ENCODE measurements at places on chromosomes 6 and 20.

DNA sequence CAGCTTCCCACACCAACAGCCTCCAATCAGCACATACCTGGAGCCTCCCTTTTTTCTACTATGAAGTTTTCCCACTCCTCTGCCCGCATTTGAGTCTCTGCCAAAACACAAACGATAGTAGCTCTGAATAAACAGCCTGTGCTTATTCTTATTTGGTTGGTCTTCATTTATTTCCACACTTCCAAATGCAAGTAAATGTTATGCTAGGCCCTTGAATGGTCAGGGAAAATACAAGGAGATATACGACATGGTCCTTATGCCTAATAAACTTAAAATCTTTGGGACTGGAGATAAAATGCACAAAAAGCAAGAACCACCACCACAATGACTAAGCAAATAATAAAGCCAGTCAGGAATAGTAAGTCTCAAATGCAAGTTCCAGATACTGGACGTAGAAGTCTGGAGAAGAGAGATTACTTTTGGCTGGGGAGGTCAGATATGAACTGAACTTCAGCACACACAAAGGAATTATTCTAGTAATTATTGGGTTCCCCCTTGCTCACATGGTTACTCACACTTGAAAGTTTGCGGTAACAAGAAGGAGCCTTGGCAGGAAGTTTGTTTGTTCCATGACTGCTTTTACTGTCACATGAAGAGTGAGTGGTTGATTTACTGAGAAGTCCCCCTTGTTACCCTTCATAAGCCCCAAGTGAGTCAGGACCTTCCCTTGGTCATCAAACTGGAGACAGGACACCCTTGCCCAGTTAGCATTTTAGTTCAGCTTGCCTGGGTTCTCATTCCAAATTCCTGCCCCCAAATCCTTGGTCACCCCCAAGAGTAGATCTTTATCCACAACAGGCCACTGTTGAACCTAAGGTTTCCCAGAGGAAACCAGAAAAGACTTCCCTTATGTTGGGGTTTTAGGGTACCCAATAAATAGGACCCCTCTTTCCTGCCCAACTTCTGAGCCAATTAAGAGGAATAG lies 511.2 kb upstream of the JARID2 start:
- peak; percentile 51 for DNase-seq

DNA sequence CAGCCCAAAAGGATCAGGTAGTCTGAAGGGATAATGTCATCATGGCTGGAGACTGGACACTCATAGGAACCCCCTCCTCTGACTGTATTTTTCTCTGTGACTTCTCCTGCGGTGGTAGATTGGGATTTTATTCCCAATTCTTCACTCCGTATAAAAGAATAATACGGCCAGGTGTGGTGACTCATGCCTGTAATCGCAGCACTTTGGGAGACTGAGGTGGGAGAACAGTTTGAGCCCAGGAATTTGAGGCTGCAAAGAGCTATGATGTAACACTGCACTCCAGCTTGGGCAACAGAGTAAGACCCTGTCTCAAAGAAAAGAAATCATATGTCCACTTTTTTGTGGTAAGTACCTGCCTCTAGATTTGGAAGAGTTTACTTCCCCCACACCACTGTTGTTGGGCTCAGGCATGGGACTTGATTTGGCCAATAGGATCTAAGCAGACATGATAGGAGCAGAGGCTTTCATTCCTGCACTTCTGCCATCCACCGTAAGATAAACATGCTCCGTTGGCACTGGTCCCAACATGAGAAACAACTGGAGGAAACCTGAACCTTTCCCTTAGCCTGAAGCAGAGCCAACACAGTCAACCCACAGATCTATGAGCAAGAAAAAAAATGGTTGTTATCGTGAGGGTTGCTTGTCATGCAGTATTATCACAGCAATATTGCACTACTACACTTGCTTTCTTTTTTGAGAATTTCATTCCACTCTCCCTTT lies 82.0 kb downstream of the JPH2 start:
- DNase-seq, result peak; percentile 49

GRCh38 chr6:75579951-75580350 lies 21.7 kb upstream of the SENP6 start:
- no peak for DNase-seq

GRCh38 chr6:7406743-7407142 lies 17.1 kb downstream of the RIOK1 start:
- no peak for DNase-seq

DNA sequence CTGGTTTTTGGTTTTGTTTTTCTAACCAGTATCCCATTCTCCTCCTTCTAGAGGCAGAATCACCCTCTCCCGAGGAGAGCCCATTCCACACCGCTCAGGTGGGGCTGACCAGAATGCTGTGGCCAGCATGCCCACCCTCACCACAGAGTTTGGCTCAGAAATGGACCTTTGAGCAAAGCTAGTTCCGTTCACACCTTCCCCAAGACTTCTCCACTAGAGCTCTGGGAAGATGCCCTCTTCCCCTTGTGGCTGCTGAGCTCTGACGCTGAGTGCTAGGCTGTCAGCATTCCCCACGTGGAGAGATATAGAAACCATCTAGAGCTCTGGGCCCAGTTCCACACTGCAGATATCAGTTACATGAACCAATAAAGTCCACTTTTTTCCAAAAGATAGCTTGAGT lies 7.9 kb downstream of the GPLD1 start:
- no peak for DNase-seq

DNA sequence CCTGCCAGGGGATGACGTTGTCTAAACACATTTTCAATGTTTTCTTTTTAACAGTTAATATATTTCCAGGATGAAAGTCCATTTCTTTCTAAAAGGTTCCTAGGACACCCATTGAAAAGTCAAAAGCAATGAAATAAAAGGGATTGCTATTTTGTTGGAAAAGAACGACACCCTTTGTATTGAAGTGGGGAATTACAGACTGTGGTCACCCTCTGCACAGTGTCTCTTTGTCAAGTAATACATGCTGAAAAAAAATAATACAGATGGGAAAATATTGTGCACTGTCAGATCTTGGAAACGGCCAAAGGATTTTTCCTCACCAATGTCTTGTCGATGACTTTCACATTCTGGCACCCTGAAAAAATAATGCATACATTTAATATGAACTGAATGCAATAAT lies 56.9 kb downstream of the HAO1 start:
- DNase-seq, result no peak

DNA sequence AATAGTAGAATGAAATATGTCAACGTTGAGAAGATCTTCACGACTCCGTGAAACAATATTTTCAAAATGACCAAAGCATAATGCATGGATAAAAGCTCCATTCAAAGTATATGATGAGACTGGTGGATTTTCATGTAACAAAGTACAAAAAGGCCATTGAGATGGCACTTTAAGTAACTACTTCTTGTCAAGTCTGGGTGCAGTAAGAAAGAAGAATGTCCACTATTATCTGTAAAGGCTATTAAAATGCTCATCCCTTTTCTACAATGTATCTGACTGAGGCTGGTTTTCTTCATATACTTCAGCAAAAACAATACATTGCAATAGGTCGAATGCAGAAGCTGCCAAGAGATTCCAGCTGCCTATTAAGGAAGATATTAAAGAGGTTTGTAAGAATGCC lies 457.4 kb downstream of the PKHD1 start:
- DNase-seq, result no peak

DNA sequence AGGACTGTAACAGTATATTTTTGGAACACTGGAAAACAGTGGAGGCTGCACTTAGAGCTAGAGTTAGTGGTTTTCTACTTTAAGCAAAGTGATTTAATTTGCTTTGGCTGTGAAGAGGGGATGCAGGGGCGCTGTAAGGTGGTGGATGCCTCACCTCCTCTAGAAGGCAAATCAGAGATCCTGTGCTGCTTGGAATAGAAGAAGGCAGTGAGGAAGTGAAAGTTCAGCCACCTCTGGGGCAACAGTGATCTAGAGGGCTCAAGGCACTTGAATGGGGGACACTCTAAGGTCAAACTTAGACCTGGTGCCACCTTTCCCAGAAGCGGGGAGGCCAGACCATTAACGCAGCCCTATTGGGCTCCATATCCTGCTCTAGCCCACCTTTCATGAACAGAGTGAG lies 19.0 kb upstream of the SNRPB2 start:
- no peak for DNase-seq

DNA sequence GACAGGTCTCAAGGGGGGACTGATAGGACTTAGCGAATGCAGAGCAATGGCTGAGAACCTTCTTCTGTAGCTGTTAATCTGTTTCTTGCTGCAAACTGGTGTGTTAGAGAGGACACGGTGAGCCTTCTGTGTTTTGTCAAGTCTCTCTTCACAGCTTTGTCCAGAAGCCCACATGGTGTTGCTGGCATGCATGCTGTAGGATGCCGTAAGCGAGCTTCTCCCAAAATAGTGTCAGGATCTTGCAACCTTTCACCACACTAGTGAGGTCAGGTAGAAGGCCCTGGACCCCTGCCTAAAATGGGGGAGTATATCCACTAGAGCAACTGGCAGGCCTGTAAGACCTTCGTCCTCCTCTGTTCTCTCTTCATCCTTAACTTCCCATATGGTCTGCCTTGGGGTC lies 51.9 kb upstream of the GLP1R start:
- no peak for DNase-seq

DNA sequence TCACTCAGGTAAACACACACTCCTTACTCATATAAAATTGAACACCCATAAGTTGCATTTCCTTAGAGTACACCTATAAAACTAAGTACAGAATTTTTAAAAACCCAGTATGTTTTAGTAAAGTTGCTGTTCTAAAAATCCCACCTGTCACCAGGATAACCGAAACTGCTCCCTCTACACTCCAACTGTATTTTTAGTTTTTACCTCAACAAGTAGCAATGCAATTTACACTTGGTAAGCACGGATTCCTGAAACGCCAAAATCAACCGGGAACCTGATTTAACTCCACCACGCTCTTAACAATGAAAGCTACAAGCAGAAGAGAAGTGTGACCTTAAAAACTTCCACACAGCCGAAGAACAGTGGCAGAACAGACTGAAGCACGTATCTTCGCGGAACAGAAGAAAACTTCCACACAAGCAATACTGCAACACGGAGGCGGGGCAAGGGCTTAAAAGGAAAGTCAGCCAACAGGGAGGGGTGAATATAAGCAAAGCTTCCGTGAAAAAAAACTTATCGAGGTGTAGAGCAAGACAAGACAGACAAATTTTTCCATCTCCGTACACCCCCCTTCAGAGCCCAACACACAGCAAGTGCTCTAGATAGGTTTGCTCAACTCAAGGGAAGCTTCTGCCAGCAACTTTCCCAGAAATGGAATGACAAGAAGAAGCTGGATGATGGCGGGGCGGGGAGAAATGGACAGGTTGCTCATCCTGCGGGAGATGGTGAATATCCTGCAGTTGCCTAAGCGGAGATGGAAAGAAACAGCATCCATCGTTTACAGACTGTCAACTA lies 1.4 kb downstream of the STAU1 start:
- peak; percentile 8 for DNase-seq

GRCh38 chr20:17803765-17804164 lies 104.0 kb downstream of the BANF2 start:
- no peak for DNase-seq

- DNase-seq, result no peak
Observed at GRCh38 chr6:133244519-133244918, 3.4 kb downstream of the EYA4 start.

- no peak for DNase-seq
Observed at GRCh38 chr6:84582997-84583396, 181.4 kb downstream of the TBX18 start.

DNA sequence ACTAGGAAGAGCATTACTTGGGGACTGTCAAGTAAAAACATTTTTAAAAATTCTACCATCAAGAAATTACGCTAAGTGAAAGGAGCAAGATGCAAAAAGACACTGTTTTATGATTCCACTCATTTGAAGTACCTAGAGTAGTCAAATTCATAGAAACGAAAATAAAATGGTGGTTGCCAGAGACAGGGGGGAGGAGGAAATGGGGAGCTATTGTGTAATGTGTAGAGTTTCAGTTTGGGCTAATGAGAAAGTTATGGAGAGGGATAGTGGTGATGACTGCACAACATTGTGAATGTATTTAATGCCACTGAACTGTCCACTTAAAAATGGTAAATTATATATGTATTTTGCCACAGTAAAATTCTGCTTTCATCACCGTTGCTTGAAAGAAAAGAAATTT lies 83.8 kb downstream of the UST start:
- DNase-seq, result no peak

DNA sequence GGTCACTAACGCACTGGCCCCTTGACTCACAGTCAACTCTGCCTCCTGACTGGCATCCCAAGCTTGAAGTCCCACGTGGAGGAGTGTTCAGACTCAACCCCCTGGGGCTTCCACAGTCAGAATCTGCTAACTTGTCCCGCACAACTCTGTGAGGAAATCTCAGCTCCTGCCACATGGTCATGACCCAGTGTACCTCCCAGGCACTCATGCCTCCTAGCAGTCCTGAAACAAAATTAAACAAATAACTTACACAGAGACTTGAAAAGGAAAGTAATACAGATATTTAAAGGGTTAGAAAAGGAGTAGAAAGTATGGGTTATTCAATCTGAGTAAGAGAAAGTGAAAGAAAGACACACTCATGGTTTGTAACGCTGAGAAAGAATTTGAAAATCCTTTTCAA lies 134.9 kb downstream of the GMDS start:
- no peak for DNase-seq

DNA sequence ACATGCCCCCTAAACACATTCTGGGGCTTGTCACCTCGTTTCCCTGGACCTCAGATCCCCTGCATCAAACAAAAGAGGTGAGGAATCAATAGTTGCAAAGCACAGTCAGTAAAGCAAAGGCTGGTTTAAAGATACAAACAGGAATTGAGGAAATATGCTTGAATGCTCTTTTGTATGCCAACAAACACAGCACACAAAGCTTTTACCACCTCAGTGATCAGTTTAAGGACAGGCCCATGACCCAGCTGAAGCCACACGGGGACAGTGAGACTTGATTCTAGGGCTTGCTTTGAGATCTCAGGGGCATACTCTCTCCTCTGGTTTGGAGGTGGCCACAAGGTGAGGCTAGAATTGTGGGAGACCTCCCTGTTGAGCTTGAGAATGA lies 182.9 kb upstream of the CST7 start:
- no peak for DNase-seq

DNA sequence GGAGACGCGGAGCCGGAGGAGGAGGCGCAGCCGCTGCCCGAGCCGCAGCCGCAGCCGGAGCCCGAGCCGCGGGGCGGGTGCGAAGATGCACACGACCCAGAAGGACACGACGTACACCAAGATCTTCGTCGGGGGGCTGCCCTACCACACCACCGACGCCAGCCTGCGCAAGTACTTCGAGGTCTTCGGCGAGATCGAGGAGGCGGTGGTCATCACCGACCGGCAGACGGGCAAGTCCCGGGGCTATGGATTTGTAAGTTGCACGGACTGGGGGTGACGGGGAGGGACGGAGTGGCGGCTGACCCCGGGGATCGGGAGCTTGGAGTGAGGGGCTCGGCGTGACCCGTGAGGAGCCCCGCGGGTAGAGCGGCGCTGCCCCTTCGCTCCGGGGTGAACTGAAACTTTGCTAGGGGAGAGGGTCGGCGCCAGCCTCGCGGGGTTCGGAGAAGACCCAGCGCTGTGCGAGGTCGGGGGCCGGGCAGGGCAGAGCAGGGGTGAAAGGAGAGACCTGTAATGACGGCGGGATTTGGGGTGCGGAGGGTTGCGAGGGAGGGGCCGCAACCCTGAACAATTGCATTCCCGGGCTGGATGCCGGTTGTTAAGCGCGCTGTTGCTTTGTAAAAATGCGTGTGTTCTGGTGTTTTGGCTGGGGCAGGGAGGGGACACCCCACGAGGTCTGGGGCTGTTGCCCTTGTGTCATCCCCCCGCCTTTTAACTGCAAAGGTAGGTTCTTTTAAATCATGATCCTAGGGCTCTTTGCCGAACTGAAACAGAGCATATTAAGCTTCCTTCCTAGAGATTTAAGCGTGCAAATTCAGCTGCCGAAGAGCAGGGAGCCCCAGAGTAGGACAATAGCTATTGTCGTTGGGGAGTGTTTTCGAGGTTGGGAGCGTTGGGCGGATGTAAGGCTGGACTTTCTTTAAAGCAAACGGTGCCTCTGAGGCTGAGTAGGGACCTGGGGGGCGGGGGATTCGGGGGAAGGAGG lies 628 bp downstream of the RBM24 start:
- DNase-seq, result no peak
